ENCODE measurements at places on chromosomes 16 and 17.
A peak's percentile ranks its signal among the peaks of the same experiment; 100 is the strongest.

DNA sequence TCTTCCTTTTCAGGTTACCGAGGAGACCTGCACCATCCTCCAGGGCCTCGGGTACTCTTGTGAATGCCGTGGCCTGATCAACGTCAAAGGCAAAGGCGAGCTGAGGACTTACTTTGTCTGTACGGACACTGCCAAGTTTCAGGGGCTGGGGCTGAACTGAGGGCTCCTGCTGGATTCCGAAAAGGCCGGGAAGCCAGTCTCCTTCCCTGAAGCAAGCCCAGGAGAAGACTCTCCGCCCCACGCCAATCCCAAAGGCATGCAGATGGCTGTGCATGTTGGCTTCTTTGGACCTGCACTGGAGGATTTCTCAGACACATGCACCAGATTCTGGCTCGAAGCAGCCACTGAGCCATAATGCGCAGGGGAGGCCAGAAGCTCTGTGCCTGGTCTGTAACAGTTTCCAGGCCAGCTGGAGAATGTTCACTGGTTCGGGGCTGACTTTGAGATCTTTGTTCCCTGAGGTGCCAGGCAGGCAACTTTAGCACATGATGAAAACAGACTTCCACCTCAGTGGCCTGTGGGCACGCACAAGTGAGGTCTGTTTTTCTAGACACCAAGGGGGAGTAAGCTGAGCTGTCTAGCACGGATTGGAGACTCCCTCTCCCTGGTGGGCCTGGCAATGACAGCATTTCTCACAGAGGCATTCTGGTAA, 49.1 kb downstream of the ADCY7 start:
- DNase-seq = no peak

- DNase-seq = no peak
These were observed 19.8 kb downstream of the PAFAH1B1 start for GRCh38 chr17:2613089-2613808.

DNA sequence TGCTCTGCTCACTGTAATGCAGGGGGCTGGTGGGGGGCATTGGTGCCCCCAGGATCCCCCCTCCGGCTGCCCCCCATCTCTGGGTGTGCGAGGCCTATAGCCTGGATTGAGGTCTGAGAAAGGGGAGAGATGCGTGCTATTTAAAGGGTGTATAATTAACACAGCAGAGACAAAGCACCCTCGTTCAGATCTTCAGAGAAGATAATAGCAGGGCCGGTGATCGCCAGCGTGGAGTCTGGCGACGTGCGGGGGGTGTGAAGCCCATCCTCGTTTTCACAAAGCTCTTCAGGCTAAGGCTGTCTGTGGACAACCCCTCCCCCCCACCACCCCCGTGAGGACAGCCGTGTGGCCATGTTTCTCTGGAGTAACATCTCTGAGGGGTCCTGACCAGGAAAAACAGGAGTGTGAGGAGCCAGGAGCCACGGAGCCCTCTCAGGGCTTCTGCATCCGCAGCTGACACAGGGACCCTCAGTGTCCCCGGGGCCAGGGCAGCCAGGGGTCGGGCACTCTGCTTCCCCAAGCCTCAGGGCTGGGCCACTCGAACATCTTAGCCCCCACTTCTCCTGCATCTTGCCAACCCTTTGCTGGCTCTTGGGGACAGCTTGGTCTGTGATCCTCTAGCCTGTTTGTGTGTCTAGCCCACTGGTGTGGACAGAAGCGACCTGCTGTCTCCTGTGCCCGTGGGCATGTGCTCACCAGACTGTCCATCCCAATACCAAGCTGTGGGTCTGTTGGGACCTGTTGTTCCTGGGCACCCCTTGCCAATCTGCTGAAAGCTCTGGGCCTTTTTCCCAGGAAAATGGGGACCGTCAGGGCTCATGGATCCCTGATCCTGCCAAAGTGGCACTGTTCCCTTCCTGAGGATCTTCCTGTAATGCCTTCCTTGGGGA, 58.9 kb downstream of the BAIAP2 start:
- no peak for DNase-seq

DNA sequence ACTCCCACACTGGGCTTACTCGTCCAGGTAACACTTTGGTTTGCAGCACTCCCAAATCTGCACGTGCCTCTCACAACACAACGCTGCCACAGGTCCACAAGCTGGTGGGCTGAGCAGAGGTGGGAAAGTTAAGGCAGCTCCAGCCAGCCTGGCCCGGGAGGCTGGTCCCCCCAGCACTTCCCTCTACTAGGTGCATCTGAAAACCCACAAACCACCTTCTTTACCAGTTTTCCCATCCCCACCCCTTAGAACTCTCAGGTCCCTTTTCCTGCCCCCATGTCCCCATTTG, 1.4 kb upstream of the GAA start:
- no peak for DNase-seq

DNA sequence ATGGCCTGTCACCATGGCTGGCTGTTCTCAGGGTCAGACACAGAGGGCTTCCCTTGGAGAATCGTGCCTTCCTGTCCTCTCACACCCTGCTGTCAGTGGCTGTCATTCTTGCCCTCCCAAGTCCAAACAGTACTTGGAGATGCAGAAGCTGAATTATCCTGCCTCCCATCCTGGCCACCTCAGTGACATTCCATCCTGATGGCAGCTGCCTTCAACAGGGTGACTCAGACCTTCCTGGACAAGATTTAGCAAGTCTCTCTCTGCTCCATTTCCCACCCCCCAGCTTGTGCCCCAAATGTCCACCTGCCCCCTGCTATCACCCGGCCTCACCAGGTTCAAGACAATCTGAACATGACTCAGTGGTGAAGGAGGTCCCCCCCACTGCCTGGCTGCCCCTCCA, 4.8 kb upstream of the KRT36 start:
- DNase-seq = no peak

- no peak for DNase-seq
These were observed 560 bp downstream of the RAI1 start for GRCh38 chr17:17681744-17682292.

DNA sequence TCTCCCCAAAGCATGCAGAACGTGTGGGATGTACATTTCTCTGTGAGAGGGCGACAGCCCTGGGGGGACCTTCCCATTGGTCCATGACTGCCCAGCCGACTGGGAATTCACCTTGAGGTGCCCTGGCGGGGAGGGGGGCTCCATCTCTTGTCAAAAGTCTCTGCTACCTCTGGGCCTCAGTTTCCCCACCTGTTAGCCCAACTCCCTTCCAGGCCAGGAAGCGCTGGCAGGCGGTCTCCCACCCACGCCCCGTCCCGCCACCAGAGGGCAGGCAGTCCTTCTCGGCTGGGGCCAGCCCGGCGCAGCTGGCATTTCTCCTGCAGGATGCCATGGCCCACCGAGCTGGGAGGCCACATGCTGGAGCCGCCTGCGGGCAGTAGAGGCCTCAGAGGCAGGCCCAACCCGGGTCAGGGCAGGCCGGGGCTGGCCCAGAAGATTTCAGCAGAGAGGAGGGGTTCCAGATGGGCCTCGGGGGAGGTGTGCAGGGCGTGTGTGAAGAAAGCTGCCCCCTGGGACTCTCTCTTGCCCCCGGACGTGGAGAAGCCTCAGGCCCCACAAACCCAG, 16.6 kb downstream of the CD7 start:
- DNase-seq = peak; percentile 49

DNA sequence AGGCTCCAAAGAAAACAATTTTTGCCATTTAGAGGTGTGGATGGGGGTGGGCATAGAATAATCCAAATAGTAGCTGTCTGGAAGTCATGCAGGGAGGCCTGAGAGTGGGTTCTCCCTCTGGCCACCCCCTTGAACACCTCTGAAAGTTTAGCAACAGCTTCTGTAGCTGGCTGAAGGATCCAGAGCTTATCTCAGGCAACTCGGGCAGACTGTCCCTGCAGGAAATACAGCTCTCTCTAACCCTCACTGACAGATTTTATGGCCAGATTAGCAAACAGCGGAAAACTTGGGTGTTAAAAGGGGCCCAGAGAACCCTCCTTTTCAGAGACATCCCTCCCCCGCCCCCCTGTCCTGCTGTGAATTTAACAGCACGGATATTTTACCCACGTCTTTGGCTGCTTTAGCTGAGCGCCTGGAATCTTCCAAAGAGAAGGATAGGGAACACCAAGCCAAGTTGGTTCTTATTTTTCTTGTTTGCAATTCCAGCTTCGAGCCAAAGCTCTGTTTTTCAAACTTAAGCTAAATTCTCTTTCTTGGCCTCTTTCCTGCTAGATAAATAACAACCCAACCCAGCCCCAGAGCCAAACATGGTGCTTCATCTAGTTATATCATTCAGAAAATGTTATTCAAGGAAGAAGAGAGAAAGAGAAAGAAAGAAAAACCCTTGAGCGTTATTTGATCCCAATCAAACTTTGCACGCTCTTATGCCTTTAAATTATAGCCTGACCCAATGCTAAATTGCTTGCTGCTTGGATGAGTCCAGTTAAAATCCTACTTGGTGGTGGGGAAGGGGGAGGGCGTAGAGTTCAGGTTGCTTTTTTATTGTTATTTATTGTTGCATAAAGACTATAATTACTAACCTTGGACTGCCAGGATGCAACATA, 2.3 kb upstream of the HOXB2 start:
- peak; percentile 90 for DNase-seq

- no peak for DNase-seq
These were observed 263.4 kb downstream of the MRTFB start for GRCh38 chr16:14334366-14335080.

DNA sequence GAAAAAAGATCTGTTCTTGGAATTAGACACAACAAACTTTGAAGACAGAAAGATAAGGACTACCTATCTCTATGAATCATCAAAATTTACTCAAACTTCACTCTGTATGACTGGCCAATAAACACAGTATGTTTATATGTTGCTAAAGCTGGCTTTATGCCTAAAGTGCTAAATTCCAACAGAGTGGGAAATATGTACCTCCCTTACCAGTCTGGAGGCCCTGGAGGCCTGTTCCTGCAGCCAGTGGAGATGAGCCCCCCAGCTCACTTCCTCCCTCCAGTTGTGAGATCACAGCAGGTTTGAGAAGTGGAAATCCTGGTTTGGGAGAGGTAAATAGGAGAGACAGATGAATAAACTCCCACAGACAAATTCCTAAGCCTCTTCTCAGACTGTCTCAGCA, 9.0 kb downstream of the ZNF23 start:
- no peak for DNase-seq

DNA sequence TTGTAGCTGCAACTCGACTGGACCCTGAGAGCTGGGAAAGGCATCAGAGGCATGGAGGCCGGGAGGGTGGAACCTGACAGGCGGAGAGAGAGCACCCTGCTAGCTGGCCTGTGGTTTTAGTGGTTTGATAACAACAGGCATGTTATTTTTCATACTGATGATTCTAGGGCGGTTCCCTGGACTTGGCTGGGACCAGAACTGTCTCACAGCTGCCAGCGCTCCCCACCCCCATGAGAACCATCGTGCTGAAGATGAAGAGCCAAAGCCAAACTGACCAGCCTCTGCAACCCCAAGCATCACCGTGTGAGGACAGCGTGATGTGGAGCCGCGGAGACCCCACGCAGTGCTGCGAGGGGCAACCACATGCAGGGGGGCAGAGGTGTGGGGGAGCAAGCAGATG, 28.5 kb downstream of the MXRA7 start:
- no peak for DNase-seq

DNA sequence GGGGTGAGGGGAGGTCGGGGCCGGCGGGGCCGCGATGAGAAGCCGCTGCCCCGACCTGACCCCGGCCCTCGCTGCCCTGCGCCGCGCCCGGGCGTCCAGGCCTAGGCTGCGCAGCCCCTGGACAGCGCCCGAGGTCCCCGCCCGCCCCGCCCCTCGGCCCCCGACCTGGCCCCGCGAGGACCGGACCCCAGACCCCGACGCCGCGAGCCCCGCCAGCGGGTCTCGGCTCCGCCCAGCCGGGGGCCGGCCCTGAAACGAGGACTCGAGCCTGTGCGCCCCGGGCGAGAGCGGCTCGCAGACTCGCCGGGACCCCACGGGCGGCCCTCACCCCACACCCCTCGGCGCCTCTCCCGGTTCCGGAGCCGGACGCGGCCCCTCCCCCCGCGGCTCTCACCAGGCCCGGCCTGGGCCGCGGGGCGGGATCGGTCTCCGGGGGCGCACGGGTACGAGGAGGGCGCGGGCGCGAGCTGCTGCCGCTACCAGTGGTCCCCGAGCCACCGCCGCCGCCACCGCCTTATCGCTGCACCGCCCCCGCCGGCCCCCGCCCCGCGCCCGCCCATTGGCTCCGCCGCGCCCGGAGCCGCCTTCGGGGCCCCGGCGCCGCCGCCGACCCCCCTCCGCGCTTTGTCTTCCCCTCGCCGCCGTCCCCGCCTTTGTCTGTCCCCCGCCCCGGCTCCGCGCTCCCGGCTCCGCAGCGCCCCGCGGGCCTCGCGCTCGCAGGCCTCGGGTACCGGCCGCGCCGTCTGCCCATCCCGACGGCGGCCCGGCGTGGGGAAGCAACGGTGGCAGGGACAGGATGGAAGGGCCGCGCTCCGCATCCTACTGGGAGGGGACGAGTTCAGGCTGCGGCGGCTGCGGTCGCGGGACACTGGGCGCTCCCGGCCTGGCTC, at the start of gene LIMD2:
Gene LIMD2, minus strand, starts transcription at position 488 of the 890 bp plus-strand sequence. CDS start 827 bp downstream, outside the sequence.
- peak; percentile 46 for DNase-seq

GRCh38 chr17:51057534-51057933, 63.1 kb downstream of the SPAG9 start:
- no peak for DNase-seq

DNA sequence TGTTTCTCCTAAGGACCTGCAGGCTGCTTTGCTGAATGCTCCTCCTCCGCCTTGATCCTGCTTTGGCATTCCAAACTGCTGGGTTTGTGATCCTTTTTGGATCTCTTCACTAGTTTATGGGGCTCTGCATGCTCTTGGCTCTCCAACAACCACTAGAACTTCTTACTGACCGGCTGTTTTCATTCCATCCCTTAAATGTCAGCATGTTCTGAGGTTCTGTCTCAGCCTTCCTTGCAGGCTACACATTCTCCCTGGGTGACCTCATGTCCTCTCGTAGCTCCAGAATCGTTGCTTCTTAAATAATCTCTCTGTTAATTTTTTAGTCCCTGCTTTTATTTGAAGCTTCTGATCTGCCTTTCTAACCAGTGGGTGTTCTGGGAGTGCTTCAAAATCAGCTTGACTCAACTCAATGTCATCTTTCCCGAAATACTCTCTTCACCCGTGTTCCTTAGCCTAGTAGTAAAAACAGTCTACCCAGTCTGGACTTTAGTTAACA, 119.0 kb upstream of the HS3ST2 start:
- DNase-seq = no peak

DNA sequence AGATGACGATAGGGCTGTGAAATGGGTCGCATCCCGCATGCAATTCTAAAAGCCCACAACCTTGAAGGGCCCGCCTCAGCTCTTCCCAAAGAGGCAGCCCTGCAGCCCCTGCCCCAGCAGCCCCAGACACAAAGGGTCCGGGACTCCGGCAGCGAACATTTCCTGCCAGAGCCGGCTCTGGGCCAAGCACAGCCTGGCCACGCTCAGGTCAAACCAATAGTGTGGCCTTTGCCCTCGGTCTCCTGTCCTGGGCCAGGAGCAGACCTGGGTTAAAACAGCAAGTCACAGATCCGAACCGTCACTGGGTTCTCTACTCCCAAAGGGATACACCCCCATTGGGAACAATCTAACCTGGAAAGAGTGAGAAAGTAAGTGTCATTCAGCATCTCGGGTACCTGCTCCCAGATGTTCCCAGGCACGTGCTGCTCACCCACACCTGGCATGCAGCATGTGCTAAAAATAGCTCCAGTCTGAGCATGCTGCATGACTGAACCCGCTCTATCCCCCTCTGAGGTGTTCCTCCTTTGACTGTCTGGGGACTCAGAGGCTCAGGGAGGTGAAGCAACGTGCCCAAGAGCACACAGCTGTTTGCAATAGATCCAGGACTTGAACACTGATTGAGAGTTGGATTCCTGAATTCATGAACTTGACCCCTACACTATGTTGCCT, 22.2 kb upstream of the ATP2A3 start:
- DNase-seq = no peak

All from KBM-7 (cell line).